ENCODE measurements at places on chromosomes 6 and 20.

- no peak for DNase-seq
Observed at GRCh38 chr20:45425561-45425960, 9.6 kb downstream of the PIGT start.

DNA sequence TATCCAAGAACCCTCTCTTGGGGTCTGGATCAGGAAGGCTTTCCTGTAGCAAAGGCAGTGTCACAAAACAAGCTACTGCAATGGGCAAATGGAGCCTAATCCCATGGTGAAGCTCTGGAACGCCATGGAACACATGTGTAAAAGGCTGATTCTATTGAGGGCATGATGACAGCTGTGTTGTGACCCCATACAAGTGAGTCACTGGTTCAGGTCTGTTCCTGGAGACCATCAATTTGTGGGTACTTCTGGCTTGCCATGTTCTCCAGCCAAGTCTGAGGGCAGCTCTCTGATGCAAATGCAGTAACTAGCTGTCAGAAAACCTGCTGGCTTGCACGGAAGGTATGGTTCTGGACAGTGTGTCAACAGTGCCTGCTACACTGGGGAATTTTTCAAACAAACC, 33.3 kb upstream of the ECHDC1 start:
- no peak for DNase-seq

GRCh38 chr6:149235130-149235561, 82.4 kb upstream of the TAB2 start:
- no peak for DNase-seq

GRCh38 chr6:42864602-42865001, 14.8 kb upstream of the RPL7L1 start:
- no peak for DNase-seq

DNA sequence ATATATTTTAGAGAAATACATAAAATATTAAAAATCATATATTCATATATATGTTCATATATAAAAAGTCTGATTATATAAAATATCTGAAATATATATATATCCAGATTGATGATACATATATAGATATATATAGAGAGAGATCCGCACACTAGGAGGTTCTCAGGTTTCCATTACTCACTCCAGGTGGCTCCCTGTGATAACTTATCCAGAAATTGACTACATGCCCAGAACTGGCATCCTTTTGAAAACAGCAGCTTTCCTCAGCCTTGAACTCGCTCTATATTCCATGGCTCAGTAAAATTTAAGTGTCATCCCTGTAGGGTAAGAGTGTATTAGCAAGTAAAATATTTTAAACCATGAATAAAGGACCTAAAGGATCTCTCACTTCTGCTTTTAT, 206.8 kb downstream of the TINAG start:
- peak; percentile 28 for DNase-seq

GRCh38 chr20:36628076-36628475, 17.9 kb downstream of the SLA2 start:
- no peak for DNase-seq

GRCh38 chr6:158869826-158870648, 50.9 kb upstream of the EZR start:
- peak; percentile 92 for DNase-seq

- no peak for DNase-seq
Observed at GRCh38 chr6:136544326-136544725, 5.9 kb downstream of the MAP7 start.

DNA sequence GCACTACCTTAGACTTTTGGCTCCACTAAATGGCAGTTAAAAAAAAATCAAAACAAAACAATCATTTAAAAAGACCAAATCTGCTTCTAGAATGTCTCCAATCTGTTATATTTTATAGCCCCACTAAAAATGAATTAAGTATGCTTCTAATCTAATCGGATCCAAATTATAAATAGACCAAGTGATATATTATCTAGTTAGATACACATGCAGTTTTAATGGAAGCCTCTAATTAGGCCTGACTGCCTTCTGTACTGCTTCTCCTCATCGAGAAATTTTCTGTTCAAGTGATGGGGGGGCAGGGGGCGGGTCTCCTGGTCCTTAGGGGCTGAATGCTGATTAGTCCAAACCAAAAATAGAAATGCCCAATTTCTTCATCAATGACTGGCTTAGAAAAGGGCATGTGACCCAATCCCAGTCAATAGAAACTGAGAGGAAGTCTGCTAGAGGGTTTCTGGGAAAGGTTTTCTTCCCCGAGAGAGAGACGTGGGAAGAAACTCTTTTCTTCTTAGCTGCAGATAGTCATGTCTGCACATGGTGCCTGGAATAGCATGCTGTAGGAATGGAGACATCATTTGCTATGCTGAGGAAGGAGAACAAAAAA, 6.9 kb downstream of the SESN1 start:
- DNase-seq: peak; percentile 21

DNA sequence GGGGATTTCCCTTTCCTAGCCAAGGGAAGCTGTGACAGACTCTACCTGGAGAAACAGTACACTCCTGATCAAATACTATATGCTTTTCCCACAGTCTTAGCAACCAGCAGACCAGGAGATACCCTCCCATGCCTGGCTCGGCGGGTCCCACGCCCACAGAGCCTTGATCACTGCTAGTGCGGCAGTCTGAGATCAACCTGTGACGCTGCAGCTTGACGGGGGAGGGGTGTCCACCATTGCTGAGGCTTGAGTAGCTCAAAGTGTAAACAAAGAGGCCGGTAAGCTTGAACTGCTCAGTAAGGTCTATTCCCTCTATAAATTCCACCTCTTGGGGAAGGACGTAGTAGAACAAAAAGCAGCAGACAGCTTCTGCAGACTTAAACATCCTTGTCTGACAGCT, 63.2 kb downstream of the WASF1 start:
- no peak for DNase-seq

GRCh38 chr6:149289192-149289781, 28.2 kb upstream of the TAB2 start:
- no peak for DNase-seq

DNA sequence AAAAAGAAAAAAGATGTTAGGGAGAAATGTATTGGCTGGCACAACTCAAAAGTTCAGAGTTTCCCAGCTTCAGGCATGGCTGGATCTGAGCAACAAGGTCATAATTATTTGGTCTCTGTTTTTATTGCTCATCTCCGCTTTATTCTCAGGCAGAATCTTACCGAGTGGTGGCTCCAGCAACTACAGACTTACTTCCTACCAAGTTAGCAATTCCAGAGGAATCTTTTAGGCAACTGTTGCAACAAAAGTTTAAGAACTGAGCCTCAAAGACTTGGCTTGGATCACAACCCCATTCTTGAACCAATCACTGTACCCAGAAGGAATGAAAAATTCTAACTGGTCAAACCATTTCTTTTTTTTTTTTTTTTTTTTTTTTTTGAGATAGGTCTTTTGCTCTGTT, 35.5 kb upstream of the NCOA3 start:
- DNase-seq: no peak

- DNase-seq: no peak
Observed at GRCh38 chr6:16854986-16855385, 93.7 kb upstream of the ATXN1 start.

DNA sequence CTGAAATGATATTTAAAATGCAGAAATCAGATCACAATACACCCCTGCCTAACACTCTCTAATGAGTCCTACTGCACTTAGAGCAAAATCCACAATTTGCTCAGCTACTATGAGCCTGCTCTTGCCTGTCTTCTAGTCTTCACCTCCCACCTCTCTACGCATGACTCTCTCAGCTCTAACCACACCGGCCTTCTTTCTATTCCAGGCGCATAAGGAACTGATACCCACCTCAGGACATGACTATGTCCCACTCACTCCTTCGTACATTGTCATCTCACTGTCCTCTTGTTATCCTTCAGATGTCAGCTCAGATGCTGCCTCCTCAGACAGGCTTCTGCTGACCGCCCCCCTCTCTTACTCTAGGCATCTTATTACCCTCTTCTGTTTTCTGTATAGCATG, 201.0 kb upstream of the FLRT3 start:
- no peak for DNase-seq

GRCh38 chr20:60214901-60215815, 256.9 kb downstream of the CDH26 start:
- peak; percentile 66 for DNase-seq

DNA sequence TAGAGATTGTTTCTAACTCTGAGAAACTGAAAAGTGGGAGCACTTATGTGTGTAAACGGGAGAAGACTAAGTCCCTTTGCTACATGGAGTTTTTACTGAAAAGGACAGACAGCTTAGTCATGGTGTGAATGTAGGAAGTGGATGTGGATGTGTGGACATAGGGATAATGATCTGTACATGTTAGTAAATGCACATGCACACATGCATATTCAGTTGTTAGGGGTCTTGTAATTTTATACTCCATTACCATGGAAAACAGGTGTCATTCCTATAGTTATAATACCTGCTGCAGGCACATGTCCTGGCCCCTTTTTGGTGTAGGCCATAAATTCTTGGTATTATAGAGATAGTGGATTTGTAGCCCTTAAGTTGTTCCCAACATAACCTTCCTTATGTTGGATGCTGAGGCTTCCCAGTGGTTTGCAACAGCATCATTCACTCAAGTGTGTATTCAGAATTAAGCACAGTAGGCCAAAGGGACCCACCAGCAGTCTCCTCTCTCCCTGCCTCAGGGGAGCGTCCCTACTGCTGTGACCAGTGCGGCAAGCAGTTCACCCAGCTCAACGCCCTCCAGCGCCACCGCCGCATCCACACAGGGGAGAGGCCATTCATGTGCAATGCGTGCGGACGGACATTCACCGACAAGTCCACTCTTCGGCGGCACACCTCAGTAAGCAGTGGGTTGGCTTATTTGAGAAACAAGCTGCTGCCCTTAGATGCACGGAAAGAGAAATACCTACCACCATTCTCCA, 7.3 kb downstream of the GZF1 start:
- DNase-seq: no peak

GRCh38 chr6:148578489-148578814, 168.4 kb upstream of the UST start:
- DNase-seq: no peak

GRCh38 chr6:109424946-109425345, 15.5 kb downstream of the PPIL6 start:
- no peak for DNase-seq

GRCh38 chr6:71012866-71013469, 56.1 kb upstream of the B3GAT2 start:
- peak; percentile 79 for DNase-seq

GRCh38 chr6:126947070-126947469, 171.4 kb upstream of the RSPO3 start:
- DNase-seq: no peak

GRCh38 chr6:38404355-38404754, 235.4 kb downstream of the BTBD9 start:
- peak; percentile 10 for DNase-seq

Measured in NCI-H82 (cell line).